ENCODE measurements at places on chromosomes 11 and 22. TPM values are rescaled to one million over a fixed set of nuclear protein-coding genes. Genes with fewer than 3 reads are reported as not detected.

DNA sequence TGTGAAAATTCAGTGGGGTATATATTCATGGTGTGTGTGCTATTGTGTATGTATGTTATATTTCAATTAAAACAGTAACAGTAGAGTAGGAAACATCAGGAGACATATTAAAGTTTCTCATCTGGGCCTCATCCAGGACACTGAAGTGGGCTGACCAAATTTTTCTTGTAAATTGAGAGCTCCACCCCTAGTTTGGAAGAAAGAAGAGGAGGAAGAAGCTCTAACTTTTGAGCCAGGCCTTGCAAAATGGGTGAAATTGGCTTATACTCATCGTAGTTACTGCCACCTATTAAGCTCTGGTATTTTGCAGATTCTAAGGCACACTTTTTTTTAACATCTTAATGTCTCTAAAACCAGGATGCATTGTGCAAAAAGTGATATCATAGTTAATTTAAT lies 33.7 kb downstream of the TSPAN18 start:
- no peak for DNase-seq

- DNase-seq: no peak
Observed at GRCh38 chr22:27104449-27104848, 447.1 kb downstream of the MIAT start.

The UCP3 gene
- 1.9 TPM for total RNA-seq

The UPK3A gene
- 233 TPM for total RNA-seq

The TOB2 gene
- total RNA-seq: 49.9 TPM

Data from ureter (tissue), 1 donor.